NCI-H2081 (cell line): ENCODE measurements at places on chromosomes 6 and 20.

- no peak for DNase-seq
Observed at GRCh38 chr6:100346203-100346602, 118.5 kb downstream of the SIM1 start.

- peak; percentile 38 for DNase-seq
Observed at GRCh38 chr6:52576392-52577021, 353 bp downstream of the TRAM2 start.

DNA sequence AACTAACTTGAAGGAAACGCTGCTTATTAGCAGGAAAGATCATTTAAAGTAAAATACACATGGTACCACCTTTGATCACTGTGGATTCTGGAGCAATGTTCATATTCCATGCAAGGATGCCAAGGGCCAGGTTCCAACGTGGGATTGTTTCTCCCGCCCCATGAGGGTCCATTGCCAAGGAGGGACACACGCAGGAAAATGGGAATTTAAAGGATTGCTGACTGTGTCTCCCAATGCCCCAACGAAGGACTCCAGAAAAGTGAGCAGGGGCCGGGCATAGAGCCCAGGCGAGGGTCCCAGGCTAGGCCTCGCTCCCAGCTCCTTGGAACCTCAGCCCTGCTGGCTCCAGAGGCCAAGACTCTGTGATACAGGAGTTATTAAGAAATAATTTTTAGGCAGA lies 111.2 kb downstream of the DACT2 start:
- DNase-seq, result no peak

- no peak for DNase-seq
Observed at GRCh38 chr6:46915380-46915779, 6.4 kb downstream of the ADGRF5 start.

GRCh38 chr6:100101644-100102043 lies 107.6 kb upstream of the MCHR2 start:
- no peak for DNase-seq

DNA sequence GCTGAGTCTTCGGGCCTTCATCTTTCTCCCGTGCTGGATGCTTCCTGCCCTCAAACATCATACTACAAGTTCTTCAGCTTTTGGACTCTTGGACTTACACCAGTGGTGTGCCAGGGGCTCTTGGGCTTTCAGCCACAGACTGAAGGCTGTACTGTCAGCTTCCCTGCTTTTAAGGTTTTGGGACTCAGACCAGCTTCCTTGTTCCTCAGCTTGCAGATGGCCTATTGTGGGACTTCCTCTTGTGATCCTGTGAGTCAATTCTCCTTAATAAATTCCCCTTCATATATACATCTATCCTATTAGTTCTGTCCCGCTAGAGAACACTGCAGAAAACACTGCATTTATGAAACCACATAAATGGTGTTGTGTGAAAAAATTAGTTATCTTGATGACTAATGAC lies 13.9 kb upstream of the BCLAF1 start:
- no peak for DNase-seq

- no peak for DNase-seq
Observed at GRCh38 chr6:148830614-148831013, 83.8 kb downstream of the UST start.

DNA sequence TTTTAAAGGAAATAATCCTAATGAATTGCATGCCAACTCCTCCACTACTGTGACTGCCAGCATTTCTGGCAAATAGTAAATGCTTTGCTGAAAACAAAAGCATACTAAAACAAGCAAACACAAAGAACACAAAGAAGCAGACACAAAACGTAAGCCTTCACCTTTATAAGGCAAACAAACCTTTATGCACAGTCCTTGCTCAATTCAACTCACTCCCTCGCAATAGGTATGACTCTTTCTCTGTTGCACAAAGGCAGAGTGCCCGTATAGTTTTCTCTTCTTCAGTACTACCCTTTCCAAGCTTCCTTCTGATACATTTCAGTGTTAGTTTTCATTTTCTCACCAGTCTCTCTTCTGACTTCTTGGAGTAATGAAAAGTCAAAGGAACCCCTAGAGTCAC lies 63.9 kb downstream of the PDE10A start:
- DNase-seq, result no peak

GRCh38 chr6:129486327-129486726 lies 223.7 kb downstream of the ARHGAP18 start:
- no peak for DNase-seq

- DNase-seq, result no peak
Observed at GRCh38 chr6:80364149-80364548, 257.7 kb downstream of the BCKDHB start.

DNA sequence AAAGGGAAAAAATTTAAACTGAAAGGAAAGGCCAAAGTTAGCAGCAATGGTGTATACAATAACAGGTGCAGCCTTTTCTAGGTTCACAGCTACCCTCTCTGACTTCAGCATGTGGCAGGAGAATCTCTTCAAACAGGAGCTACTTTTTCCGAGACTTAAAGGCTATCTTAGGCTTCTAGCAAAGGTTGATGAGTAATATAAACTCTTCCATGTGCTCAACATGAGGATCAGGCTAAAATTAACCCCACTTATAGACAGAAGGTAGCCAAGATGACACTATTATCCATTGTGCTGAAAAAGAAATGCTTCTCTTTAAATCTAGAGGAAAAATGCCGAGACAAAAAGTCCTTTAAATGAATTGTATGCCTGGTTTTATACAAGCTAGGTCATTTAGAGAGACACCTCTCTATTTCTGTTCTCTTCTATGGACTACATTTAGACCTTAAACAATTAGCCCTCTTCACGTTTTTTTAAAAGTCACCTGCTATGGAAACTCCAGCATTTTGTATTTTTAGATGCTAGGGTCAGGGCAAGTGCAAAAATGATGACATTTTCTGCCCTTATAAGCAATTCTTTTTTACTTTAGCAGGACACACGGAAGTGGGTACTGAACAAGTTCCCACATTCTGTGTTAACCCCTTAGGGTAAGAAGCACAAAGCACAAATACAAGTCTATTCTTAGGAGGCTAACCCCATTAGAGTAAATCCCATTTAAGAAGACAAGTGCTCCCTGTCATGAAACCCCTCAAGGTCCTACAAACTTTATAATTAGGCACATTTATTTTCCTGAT lies 216.8 kb upstream of the CITED2 start:
- no peak for DNase-seq

DNA sequence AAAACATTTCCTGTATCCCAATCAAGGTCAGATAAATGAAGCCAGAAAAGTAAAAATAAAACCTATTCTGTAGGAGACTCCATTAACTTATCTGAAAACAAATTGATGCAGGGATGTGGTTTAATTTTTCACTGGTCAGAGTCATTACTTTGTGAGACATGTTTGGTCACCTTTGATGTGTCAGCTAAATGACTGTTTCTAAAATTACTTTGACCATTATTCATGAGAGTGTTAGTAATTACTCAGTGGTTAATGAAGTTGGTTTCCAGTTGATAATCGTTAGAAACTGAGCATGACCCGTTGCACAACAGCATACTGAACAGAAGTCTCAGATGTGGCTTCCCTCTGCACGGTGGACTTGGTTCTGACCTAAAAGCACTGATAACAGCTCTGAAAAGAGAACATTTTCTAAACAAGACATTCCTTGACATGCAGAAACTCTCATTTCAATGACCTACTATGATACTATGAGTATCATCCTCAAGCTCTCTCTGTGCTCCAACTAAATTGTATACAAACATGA lies 410.5 kb upstream of the RNF217 start:
- DNase-seq, result no peak

GRCh38 chr20:16261733-16262273 lies 311.4 kb downstream of the KIF16B start:
- DNase-seq, result no peak

GRCh38 chr6:129120856-129121638 lies 238.1 kb downstream of the LAMA2 start:
- DNase-seq, result no peak

DNA sequence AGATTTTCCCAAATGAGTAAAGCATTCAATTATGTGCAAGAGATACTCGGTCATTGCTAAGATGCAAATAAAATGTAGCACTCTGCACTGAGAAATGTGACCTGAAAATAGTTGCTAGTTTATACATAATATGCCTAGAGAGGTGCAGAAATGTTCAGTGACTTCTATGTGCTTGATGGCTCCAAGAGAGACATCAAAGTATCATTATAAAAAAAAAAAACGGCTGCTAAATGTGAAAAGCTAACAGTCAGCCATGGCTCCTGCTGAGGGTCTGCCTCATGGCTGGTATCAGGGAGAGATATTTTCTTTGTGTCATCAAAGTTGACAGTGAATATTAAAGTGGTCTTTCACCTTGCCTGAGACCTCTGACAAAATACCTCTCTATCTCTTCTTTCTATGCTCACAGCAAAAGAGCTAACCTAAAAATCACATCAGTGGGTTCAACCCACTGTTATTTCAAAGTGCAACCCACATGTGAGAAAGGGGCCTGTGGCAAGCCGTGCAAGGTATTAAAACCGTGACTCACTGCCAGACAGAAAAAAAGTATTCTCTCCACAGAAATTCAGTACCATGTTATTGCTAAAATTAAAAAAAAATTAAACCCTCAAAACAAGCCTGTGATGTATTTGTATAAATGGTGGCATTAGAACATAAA lies 259.0 kb downstream of the HIVEP2 start:
- DNase-seq, result no peak

DNA sequence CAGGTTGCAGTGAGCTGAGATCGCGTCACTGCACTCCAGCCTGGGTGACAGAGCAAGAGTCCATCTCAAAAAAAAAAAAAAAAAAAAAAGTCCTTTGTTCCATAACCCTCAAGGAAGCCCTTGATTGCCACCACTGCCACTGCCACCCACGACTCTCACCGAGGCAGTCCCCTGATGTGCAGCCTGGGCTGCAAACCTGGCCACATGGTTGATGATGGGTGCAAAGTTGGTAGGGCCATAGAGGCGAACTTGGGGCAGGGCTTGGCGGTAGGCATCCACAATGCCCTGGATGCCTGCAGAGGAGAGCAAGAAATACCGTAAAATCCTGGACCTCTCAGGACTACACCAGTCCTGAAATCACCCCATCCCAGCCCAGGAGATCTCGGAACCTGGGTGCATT lies 11.5 kb downstream of the SPAG4 start:
- DNase-seq, result no peak

DNA sequence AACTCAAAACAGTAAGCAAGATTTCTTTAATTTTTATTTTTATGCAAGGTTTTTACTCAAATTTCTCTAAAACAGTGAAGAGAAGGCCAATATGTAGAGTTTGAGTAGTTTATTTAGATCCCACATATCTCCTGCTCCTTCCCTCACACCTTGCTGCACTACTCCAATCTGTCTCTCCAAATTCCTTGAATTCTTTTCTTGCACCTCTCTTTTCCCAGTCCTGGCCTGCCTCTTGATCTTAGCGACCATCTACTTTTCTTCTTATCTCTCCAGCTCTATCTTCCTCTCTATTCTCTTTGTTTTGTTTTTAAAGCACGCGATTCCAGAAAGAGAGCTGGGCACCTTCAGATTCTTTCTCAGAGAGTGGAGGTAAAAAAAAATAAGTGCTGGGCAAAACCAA lies 86.7 kb upstream of the KCNQ5 start:
- no peak for DNase-seq
